ENCODE measurements at places on chromosomes 6 and 20.

DNA sequence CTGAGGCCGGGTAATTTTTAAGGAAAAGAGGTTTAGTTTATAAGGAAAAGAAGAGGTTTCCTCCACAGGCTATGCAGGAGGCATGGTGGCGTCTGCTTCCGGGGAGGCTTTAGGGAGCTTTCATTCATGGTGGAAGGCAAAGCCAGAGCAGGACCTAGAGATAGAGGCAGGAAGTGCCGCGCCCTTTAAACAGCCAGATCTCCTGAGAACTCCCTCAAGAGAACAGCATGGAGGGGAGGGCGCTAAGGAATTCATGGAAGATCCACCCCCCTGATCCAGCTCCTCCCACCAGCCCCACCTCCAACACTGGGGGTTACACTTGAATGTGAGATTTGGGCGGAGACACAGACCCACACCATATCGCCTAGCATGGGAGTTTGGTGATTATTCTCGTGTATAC is 13.9 kb upstream of the DACT2 start:
- DNase-seq, result no peak

DNA sequence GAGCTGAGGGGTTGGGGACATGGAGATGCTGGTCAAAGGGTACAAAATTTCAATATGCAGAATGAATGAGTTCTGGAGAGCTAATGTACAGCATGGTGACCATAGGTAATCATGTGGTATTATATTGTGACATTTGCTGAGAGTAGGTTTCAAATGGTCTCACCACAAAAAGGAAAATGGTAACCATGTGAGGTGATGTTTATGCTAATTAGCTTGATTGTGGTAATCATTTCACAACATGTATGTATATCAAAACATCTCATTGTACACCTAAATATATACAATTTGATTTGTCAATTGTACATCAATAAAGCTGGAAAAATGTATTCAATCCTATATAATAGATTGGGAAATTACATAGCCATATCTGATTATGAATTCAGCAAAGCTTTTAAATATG is 29.5 kb upstream of the TMEM14A start:
- DNase-seq, result no peak

DNA sequence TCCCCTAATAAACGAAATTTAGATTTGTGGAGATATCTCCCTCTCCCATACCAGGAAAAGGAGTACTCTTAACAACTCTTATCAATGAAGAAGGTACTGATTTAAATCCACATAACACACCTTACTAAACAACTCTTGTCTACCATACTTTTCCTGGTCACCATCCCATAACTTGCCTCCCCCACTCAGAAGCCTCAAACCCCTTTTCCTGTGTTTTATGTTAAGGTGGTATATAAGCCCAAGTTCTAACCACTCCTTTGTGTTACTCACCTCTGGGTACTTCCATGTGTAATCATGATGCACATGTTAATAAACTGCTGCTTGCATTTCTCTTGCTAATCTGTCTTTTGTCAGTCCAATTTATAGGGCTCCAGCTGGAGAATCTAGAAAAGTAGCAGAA is 330.7 kb downstream of the CD83 start:
- DNase-seq, result no peak

DNA sequence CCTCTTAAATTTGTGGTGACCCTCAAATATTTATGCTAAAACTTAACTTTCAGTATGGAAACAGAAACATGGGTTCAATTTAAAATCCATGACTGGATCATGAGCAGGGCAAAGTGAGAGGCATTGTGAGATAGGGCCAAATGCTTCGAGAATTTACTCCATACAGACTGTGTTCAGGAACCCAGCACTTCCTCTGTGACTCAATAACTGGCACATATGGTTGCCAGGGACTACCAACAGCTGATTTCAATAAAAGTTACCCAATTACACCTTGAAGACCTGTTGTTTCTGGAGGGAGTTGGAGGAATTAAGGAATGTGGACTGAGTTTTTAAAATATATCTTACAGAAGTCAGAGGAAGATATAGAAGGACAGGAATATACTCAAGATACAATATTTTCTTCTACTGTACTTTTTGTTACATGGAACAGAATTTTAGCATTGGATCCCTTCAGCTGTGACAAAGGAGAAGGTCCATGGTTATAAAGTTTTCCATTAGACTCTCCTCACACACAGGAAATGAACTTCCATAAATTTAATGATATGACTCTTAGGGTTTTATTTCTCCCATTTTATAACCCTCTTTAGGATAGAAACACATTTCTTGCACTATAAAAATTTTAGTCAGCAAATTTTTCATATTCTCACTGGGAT is 258.5 kb downstream of the KHDC1L start:
- DNase-seq, result no peak

DNA sequence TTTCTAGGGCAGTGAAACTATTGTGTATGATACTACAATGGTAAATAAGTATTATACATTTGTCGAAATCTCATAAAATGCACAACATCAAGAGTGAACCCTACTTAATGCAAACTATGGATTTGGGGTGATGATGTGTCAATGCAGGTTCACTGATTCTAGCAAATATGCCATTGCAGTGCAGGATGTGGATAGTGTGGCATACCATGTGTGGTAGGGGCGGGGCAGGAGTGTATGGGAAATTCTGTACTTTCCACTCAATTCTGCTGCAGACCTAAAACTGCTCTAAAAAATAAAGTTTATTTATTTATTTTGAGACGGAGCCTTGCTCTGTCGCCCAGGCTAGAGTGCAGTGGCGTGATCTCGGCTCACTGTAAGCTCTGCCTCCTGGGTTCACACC is 44.3 kb downstream of the ABHD12 start:
- no peak for DNase-seq

GRCh38 chr6:55678330-55679224 is 99.6 kb upstream of the HMGCLL1 start:
- no peak for DNase-seq

GRCh38 chr20:10603971-10604864 is 69.6 kb downstream of the JAG1 start:
- DNase-seq, result peak; percentile 89

GRCh38 chr20:4811661-4812181 is 90.0 kb downstream of the PRND start:
- DNase-seq, result no peak

DNA sequence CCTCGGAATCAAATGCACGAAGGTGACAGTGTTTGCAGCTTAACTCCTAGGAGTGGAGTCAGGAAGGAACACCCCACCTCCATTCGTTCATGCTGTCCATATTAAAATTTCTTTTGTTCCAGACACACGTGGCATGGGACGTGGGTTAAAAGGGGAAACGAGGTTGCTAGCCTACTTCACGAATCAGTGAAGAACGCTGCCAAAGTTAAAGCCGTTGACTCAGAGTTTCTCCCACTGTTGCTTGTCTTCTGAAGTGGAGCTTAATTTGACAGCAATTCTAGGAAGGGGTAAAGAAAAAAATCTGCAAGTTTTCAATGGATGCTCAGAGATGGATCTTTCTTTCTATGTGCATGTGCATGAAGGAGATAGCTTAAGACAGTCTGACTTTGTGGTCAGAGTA is 499.1 kb downstream of the CD83 start:
- DNase-seq, result no peak

DNA sequence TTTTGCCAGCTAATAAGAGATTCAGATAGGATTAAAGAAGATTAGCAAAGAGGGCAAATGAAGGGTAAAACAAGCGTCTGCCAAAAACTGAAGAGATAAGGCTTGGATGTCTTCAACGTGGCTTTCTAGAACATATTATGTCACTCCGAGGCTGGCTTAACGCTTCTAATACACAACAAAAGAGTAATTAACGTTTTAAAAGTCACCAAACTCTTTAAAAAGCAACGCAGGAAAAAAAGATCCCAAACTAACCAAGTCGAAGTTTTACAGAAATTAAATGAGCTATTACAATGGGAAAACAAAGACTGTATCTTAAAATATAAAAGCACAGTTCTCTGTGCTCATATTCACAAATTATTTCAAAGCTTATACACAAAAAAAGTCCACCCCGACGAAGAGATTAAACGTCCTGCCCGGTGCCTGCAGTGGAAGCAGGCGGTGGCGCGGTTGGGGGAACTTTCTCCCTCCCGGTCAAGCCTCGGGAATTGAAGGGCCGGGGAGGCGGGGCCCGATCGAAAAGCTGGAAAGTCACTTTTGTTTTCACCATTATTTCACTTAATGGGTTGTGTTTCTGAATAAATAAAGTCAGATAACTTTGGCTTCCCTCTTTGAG is 1.2 kb downstream of the MAK start:
- DNase-seq, result no peak

GRCh38 chr20:24952376-24953208 is 3.5 kb downstream of the CST7 start:
- DNase-seq, result no peak

GRCh38 chr6:12150812-12151432 is 138.8 kb downstream of the HIVEP1 start:
- peak; percentile 54 for DNase-seq

GRCh38 chr6:77454386-77454785 is 8.9 kb downstream of the HTR1B start:
- no peak for DNase-seq

- DNase-seq, result no peak
Observed at GRCh38 chr20:56411759-56412472, at the start of gene CASS4. TSS of gene CASS4 (plus strand) at chr20:56412260. CDS start at chr20:56412459, 199 bp downstream.

DNA sequence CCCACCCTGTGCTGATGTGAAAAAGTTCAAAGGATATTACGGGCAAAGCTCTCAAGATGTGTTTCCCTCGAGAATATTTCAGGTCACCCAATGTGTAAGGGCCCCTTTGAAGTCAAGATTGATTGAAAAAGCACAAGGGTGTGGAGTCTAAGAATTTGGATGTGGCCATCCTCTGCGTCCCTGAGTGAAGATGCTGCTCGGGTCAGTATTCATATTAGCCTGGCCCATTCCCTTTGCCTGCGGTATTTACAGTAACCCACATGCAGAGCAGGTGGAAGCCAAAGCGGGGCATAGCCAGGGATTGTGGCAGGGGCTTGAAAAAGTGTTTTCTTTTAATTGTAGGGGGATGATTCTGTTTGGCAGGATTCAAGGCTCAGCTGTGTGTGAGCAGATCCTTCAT is 211.0 kb downstream of the TSHZ2 start:
- no peak for DNase-seq

DNA sequence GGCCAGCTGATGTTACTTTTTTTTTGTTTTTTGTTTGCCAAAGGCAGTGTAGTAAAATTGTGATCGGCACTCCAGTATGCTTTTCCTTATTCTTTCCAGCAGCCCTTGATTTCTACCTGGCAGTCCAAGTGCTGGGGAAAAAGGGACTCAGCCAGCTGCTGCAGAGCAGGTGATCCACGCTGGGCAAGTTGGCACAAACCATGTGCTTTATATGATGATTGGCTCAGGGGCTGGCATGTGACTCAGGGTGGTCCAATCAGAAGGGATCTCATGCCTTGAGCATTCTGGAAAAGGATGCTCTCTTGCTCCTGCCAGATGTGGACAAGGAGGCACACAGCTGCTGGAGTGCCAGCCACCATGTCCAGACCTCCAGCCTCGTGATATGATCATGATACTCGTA is 54.5 kb downstream of the SULF2 start:
- no peak for DNase-seq

GRCh38 chr6:29826271-29826670 is 1.4 kb upstream of the HLA-G start:
- no peak for DNase-seq

DNA sequence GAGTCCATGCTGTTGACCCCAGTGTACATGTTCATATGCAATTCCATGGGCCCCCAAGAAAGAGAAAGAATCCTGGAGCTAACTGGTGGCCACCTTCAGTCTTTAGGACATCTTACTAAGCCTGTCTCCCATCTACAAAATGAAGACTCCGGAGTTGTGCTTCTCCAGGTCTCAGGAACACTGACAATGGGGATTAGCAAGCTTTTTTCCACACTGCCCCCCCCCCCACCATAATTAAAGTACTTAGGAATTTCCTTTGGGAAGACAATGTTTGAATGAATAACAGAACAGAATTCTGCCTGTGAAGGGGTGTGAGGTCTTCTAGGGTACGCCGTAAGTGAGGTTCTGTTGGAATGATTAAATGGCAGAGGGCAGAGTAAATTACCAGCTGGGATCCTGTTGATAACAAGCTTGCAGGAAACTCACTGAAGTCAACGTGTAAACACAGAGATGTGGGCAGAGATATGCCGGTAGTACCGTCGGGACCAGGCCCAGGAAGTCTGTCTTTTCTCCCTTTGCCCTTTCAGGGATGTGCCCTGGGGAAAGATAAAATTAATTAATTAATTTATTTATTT is 63.1 kb downstream of the ANKRD6 start:
- no peak for DNase-seq

DNA sequence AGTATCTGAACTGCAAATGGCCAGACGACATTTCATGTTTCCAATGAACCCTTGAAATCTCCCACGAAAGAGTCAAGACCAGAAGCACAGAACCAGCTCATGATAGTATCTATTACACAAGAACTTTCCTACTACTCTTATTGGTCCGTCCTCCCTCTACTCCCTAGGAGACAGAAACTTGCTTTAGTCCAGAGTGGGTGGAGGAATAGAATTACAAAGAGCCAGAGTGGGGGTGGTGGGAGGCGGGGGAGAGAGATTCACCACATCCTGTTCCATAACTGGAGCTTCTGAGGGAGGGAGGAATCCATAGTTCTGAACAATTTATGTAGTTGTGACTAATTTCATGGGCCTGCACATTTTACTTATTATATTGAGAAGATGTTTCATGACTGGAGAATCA is 18.5 kb upstream of the WFDC10A start:
- DNase-seq, result no peak

- no peak for DNase-seq
Observed at GRCh38 chr6:118889163-118889562, 4.8 kb upstream of the ASF1A start.

DNA sequence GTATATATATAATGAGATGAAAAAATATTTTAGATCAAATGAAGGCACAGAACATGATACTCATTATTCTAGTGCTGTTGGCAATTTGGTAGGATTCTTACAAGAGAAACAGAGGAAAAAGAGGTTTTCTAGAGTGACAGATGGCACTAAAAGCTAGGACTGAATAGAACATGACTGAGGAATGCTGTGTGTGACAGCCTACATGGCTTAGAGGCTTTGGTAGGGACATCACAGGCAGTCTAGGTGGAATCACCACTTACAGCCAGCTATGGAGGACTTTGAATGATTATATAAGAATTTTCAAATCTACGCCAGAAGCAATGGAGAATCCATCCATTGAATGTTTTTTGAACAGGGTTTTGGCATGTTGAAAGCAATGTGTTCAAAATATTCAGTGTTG is 52.8 kb downstream of the TPD52L1 start:
- DNase-seq, result no peak

DNA sequence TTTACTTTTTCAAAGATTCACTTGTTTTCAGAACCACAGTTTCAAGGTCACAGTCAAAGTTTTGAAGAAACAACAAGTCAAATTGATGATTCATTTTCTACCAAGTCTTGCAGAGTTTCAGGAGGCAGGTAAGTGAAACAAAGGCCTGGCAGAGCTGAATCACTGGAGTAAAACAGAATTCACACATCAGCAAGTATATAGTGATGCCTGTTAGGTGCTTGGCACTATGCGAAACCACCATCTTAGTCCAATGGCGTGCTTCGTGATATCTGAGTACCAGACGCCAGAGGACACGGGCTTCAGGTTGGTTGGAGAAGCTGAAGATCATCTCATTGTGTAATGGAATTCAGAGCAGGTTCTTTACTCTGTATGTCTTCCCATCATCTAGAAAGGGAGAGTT is 75.9 kb downstream of the RTN4IP1 start:
- DNase-seq, result no peak

Measured in Caki2 (cell line).